Cardiac septum (tissue), 1 donor: ENCODE measurements at places on chromosomes 2 and 18. TPM values are rescaled to one million over a fixed set of nuclear protein-coding genes. Genes with fewer than 3 reads are reported as not detected.
A peak's percentile ranks its signal among the peaks of the same experiment; 100 is the strongest.

SLC38A11 gene
- total RNA-seq = 0.51 TPM

UBR3 gene
- total RNA-seq = 87.5 TPM

RANBP2 gene
- 58.6 TPM for total RNA-seq

SEC11C gene
- 24.3 TPM for total RNA-seq

- DNase-seq = no peak
These were observed 167.3 kb downstream of the DOK6 start for GRCh38 chr18:69567813-69568488.

DNA sequence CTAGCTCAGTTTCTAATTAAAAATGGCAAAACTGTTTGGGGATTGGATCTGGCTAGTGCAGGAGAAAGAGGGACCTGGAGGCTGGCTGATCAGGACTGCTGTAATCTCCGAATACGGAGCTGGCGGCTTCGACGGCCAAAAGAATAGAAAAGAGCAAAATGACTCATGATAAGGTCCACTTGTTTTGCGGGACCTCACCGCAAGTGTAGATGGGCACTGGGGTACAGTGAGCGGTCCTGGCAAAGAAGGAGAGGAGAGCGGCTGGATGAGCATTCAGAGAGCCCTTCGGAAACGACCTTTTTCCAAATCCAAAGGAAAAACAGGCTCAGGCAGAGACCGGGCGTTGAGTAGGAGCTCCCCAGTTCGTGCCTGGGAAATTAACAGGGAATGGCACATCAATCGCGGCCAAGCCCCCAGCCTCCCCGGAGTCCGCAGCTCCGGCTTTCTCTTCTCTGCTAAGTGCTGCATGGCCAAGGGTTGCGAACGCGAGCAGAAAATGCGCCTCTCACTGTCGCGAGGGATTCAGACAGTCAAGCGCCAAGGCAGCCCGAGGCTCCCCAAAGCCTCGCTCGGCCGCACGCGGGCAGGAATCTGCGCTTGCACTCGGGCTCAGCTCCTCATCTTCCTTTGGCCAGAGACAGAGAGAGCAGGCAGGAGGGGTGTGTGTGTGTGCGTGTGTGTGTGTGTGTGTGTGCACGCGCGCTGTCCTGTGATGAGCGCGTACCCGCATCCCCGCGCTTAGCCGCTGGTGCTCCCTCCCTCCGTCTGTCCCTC, 1.8 kb downstream of the DCC start:
- no peak for DNase-seq

DNA sequence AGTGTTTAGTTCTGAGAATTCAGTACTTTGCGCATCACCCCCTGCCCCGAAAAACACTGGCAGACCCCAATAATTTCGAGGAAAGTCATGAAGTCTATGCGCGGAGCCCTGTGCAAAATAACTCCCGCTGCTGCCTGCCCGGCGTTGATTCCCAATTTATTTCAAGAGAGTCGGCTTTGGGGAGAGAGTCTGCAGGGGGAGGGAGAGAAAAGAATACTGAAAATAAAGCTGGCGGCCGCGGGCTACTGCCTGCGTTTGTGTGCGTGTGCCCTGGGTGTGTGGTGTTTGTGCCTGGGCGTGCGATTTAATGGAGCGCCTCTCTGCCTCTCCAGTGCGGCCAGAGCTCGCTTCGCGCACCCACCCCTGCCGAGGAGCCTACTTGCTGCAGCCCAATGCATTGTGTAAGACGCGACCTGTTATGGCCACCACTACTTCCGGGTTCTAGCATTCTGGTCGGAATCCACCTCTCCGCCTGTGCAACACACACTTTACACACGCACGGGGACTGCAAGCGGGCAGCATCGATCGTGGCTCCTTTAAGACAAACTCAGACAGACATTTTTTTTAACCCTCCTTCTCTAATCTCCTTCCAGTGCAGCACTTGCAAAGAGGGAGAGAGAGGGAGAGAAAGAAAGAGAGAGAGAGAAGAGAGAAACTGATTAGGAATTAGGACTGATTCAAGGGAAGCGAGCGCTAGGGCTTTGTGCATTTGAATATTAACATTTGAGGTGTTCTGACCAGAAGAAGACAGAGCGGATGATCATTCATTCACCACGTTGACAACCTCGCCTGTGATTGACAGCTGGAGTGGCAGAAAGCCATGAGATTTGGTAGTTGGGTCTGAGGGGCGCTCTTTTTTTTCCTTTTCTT, at the start of gene MEIS1:
TSS of gene MEIS1 (plus strand) at position 447 of the 870 bp plus-strand sequence. CDS start 732 bp downstream, outside the sequence.
- peak; percentile 94 for DNase-seq

DNA sequence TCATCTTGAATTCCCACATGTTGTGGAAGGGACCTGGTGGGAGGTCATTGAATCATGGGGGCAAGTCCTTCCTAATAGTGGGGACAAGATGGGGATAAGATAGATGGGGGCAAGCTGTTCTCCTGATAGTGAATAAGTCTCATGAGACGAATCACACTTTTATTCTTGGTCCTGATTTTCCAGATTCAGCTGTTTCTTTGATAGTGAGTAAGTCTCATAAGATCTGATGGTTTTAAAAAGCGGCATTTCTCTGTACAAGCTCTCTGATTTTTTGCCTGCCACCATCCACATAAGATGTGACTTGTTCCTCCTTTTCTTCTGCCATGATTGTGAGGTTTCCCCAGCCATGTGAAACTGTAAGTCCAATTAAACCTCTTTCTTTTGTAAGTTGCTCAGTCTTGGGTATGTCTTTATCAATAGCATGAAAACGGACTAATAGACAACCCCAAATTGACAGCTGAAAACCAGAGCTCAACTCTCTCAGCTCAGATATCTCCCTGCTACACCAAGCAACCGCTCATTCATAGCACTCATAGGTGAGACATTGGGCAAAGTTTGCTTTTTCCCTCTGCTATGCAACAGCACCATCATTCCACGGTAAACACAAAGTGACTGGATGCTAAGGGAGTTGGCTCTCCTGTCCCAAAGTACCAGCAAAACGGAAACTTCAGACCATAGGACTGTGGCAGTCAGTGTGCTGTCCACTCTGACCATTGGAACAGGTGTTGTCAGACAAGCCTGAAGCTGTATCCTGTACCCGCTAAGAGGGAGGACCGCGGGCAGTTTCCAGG, 44.9 kb upstream of the TBC1D8 start:
- DNase-seq = no peak

GRCh38 chr2:73892631-73893329, at the start of gene ACTG2:
Gene ACTG2 (plus strand): TSS chr2:73893008. CDS start chr2:73901312, 8,304 bp downstream.
- no peak for DNase-seq

- no peak for DNase-seq
These were observed 4.0 kb downstream of the ABHD3 start for GRCh38 chr18:21700528-21701075.

DNA sequence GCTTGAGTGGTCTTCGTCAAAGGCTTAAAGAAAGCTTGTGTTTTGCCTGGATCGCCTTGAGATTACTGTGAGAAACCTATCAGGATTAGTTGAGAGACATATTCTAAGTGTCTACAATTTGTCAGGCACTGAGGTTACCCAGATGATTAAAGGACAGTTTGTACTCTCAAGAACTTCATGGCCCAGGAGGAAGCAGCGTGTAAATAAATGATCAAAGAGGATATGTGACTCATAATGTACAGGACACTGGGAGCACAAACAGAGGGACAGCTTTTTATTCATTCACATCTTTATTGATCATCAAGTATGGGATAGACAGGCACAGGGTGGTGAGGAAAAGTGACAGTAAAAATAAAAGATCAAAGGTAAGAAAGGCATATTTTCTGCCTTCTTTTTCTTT, 152.6 kb upstream of the FSHR start:
- DNase-seq = no peak

- no peak for DNase-seq
These were observed 332.1 kb downstream of the AGPS start for GRCh38 chr2:177724398-177725287.

- DNase-seq = no peak
These were observed 279.4 kb downstream of the EIPR1 start for GRCh38 chr2:3098231-3098630.

DNA sequence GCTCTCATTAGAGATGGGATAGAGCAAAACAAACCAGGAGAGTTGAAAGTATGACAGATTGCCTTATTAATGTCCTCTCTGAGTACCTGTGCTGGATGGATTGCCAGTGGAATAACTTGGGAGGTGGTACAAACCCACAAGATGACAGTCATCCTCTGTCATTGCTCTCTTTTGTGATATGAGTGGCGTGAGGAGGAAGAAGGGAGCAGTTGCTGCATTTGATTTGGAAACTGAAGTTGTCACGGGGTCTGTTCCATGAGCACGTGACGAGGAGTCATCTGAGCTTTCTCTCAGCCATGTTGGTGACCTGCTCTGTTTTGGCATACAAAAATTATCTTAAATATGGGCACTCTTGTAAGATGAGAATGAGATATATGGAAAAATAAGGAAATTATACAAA, 204.9 kb downstream of the FAM210A start:
- no peak for DNase-seq
